ENCODE measurements at places on chromosomes 7 and 10.
A peak's percentile ranks its signal among the peaks of the same experiment; 100 is the strongest.

DNA sequence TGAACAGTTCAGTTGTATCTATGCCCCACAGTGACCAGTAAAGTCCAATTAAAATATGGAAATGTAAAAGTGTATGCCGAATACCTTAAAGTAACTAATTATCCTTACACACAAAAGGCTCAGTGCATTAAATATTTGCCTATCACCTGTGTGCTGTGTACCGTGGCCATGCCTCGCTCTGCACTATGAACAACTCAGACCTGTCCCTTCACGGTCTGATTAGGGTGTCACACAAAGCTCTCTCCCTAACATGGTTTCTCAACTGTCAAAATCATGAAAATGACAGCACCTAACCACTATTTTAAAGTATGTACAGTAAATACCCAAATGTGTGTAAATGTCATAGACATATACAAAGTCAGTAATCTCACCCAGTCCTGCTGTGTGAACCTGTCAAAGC, 43.1 kb downstream of the STK17A start:
- no peak for DNase-seq

DNA sequence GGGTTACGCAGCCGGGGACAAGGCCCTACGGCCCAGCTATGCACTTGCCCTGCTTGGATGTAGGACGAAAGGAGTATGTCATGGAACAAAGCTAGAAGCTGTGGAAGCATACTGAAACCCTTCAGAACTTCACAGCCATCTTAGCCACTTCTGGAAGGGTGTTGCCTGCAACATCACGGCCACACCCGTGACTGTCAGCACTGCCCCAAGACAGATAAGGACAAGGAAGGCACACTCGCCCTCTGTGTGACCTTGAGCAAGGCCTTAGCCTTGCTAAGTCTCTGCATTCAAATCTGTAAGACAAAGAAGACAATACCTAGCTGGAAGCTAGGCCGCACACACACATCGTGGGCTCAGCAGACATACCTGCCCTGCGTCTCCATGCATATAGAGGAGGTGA, 352.5 kb upstream of the MGMT start:
- no peak for DNase-seq

DNA sequence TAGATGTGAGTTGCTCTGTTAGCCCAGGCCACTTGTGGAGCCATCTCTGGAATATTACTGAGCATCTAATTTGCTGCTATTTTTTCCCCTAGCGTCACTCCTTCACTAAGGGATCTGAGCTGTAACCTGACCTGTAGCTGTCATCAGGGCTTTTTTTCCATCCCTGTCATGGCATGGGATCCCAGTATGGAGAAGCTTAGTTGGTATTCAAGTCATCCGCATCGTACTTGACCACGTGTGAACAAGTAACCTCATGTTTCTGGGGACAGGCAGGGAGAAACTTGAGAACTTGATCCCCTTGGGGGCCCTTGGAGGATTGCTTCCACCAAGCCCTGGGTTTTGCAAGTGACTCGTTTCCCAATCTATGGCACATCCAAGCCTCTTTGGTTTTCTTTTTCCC, 474.4 kb upstream of the GALNT17 start:
- no peak for DNase-seq

DNA sequence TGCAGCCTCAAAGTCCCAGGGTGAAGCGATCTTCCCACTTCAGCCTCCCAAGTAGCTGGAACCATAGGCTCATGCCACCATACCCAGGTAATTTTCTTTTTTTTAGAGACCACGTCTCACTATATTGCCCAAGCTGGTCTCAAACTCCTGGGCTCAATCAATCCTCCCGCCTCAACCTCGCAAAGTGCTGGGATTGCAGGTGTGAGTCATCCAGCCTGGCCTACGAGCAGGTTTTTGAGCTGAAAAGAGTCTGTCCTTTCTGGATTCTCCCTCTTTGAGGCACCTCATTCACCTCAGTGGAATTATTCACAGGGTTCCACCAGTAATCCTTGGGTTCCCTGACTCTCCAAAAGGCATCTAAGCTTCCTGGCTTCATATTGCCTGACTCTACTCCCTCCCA, 7.6 kb upstream of the LEP start:
- no peak for DNase-seq

DNA sequence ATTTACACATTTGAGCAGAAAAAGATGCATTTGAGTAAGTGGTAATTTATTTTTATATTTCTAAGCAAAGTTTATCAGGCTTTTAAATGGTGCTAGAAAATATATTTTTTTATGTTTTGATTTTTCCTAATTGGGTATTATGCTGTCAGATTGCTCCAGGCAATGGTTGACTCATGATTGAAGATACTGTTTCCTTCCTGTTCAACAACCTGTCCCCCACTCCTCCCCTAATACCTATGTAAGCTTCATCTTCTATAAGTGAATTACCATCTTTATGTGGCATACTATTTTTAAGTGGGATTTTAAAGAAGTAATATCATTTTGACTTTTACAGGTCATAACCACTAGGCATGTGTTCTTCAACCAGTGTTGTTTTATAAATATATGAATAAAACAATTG, 21.4 kb downstream of the TSPAN13 start:
- no peak for DNase-seq

- no peak for DNase-seq
Observed at GRCh38 chr10:112383325-112383724, 9.4 kb downstream of the ACSL5 start.

DNA sequence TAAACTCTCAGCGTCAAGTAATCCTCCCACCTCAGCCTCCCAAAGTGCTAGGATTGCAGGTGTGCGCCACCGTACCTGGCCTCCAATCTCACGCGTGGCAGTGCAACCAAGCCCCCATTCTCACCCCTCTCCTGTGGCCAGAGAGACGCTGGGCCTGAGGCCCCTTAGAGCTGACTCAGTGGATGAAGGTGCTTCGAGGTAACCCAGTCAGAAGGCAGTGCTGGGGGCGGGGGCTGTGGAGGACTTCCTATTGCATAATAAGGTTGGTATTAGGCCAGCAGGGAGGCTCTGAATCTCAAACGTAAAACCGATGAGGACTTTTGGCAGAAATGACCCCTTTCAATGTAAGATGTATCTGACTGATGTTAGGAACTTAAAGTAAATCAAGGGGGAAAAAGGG, 229.3 kb downstream of the USP6NL start:
- no peak for DNase-seq

DNA sequence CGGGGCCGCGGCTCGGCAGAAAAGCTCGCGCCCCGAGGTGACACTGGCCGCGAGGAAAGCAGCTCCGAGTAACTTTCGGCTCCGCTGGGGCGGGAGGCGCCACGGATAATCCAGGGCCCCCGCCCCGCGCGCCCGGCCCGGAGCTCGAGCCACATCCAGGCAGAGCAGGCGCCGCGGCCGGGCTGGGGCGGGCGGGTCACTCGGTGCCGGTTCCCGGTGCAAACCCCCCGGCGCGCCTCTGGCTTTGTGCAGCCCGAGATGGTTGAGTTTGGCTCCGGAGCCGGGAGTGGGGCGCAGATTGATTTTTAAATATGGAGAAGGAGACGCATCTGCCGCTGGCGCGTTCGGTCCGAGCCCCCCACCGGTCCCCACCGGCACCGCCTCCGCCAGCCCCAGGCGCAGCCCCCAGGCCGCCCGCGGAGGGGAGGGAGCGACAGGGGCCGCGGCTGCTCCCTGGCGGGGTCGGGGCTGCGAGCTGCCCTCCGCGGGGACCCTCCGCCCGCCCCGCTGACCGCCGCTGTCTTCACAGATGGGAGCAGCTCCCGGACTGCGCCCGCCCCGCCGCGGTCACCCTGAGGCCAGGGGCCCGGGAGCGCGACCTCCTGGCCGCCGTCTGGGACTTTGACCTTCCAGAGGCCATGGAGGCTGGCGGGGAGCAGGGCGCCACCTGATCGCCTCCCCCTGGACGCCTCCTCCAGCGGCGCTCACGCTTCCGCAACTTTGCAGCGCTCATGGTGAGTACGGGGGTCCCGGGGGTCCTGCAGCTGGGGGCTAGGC, 643 bp downstream of the ADGRA1 start:
- no peak for DNase-seq

- no peak for DNase-seq
Observed at GRCh38 chr10:119395280-119396007, 147.1 kb downstream of the RGS10 start.

DNA sequence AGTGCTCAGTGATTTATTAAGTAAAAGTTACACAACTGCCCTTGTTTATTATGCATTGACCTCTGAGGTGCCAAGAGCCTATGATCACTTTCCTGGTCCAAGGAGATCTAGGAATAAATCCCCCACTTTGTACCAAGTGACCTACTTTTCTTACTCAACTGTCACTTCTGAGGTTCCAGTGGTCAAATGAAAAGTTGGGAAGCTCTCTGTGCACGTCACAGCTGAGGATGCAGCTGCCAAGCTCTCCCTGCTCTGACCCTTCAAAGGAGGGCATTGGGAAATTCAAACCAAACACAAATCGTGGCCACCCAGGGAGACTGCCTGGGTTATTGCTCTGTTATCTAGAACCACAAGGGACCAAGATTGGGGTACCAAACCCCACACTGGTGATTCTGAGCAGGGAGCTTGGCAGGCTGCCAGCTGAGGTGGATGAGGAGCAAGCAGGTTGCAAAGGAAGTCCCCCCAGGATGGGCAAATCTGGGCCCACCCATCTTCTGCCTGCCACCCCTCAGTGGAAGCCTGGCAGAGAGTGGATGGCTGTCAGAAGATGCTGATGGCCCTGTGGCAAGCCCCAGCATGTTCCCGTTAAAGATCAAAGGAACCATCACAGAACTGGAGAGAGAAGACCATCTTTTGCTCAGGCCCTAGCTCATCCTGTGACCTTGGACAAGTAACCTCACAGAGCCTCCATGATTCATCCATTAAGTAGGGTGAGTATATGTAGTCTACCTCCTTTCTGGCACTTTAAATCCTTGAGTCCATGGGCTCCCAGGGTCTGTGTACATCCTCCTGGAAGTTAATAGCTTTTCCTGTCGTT, 106.8 kb downstream of the PPP1R3C start:
- no peak for DNase-seq

DNA sequence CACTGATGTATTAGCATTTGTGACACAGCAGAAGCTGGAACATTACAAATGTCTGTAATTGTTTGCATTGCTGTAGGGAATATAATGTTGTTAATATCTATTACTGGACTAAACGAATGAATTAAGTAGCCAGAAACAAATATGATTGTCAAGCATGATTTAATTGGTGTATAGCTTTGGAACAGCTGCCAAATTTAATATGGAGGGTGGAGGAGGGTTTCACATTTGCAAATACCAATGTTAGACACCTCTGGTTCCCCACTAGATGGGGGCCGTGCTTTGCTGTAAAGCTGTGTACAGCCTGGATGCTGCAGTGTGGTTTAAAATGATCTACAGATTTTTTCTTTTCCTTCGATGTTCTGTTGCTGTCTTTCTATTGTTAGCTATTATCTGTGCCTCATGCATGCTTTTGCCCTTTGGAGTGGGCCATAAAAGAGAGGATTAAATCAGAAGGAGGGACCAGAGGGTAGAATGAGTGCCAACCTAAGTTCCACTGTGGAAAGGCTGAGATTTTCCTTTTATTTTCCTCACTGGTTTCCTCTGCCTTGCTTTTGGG, 23.1 kb downstream of the DNAJB9 start:
- DNase-seq: peak; percentile 87

- DNase-seq: no peak
Observed at GRCh38 chr7:51158742-51159445, 157.7 kb downstream of the COBL start.

GRCh38 chr10:15442056-15442455, 71.0 kb upstream of the FAM171A1 start:
- DNase-seq: no peak

DNA sequence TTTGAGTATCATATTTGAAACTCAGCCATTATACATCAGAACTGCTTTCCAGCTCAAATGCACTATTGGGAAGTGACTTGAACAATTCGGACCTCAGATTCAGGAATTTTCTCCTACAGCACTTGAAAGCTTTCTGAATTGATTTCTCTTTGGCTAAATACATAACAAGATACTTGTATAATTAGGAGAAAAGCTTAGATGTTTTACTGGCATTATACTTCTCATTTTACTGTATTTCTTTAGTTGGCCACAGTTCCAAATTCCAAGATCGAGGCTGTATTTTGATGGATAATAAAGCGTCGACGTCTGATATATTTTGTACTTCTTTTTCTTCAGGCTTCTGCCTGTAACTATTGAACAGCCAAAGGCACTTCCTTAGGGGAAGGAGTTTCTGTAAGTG, 26.7 kb upstream of the LYZL2 start:
- DNase-seq: no peak

DNA sequence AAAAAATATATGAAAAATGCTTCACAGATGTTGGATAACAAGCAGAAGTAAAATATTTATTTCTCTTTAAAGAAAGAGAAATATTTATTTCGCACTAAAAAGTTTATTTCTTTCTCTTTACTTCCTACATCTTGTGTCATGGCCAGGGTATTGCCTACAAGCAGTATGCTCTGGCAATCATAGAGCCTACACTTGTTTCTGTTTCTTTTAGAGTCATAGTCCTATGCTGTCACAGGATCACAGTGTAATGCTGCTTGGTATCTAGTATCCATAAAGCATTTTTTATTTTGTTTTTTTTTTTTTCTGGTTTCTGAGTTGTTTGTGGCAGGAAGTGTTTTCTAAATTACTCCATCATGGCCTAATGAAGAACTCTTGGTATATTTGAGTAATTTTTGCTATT, 116.0 kb downstream of the ATRNL1 start:
- no peak for DNase-seq

DNA sequence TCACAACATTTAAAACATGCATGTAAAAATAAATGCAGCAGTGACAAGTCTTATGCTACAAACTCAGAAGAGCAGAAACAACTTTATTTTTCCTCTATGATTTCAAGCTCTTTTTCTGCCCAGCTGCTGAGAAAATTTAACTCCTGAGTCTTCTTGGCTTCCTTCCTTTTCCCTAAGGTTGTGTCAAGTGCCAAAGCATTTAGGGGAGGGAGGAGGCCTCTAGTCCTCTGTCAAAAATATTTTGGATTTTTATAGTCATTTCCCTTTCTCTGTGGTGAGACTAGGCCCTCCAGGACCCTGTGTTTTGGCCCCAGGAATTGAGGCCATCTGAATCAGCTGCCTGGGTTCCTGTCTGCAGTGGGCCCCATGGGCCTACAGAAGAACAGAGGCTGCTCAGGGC, 11.0 kb upstream of the PILRB start:
- DNase-seq: no peak

- DNase-seq: no peak
Observed at GRCh38 chr10:4635388-4635787, 190.6 kb upstream of the AKR1E2 start.

DNA sequence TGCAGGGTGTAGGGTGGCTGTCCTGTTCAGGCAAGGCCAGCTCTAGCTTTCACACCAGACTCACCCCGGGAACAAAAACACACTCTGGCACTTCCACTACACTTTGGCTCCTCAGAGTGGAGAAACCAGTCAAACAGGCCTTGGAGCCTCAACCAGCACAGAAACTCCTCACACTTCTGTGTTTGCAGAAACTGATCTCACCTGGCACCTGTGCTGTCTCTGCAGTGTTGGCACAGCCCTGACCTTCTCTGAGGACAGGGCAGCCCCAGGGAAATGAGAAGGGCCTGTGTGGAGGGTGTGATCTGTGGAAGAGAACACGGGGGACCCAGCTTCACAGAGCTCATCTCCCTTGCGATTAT, 4.1 kb upstream of the CALML5 start:
- DNase-seq: peak; percentile 29

- no peak for DNase-seq
Observed at GRCh38 chr7:85001495-85002345, 185.1 kb downstream of the SEMA3D start.

All from NCI-H1105 treated with DMSO at 0.1 percent for 48 hours (cell line).